ENCODE measurements at places on chromosomes 13 and 19.

DNA sequence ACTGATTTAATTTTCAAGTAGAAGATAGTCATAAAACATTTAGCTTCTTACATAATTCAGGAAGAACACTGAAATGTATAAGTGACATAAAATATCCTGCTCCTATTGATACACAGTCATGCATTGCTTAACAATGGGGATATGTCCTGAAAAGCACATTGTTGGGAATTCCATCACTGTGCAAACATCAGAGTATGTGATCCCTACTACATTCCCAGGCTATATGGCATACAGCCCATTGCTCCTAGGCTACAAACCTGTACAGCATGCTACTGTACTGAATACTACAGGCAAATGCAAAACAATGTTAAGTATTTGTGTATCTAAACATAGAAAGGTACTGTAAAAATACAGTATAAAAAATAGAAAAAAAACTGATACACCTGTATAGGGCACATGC, 723.9 kb upstream of the ARGLU1 start:
- DNase-seq, result no peak

DNA sequence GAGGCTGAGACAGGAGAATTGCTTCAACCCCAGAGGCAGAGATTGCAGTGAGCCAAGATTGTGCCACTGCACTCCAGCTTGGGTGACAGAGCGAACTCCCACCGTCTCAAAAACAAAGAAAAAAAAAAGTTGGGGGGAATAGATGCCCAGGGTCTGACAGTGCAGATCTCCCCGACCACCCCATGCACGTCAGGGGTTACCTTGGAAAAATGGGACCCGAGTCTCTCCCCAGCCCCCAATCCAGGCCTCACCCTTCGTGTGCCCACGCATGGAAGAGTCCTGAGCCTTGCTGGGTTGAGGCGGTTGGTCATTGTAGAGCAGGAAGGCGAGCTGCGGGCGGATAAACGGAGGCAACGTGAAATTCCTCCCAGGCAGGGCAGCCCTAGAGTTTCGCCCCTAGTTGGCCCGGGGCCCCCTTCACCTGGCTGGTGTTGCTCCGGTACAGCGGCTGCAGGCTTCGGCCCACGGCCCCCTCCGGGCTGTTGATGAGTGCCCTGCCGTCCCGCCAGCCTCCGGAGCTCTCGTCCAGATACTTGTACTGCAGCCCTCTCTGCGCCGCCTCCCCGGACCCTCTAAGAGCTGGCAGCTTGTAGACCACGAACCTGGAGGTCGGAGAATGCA, 588 bp downstream of the DNASE2 start:
- no peak for DNase-seq

- no peak for DNase-seq
Measured at GRCh38 chr13:97367016-97367822, 66.8 kb upstream of the RAP2A start.

DNA sequence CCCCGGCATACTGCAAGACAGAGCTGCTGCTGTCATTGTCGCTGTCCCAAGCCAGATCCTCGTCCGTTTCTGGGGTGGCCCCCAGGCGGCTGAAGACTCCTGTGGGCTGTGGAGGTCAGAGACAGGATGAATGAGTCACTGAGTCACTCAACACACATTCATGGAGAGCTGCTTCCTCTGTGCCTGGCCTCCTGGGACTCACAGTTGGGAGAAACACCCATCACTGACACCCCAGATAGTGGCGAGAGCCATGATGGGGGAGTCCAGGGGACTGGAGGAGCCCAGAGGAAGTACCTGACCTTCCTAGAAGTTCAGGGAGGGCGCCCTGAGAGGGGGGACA, 26.0 kb downstream of the C19orf47 start:
- DNase-seq, result no peak

DNA sequence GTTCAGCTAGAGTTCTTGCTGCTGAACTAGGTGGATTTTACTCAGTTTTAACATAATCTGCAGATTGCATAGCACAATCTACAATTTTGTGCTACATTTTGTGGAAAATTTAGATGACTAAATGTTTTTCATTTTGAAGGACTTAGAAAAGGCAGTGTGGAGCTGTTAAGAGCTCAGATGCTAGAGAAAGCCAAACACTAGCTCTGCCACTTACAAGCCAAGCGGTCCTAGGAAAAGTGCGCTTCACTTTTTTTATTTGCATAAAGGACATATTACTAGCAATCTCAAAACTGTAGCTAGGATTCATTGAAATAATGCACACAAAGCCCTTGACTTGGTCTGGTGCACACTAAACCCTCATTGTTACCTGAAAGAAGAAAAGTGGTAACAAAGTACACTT, 8.1 kb upstream of the CSNK1A1L start:
- DNase-seq, result no peak

- DNase-seq, result no peak
Measured at GRCh38 chr19:50974702-50975556, 5.5 kb upstream of the KLK6 start.

Data from SHP77 (cell line).